Stimulated activated CD4-positive, alpha-beta T cell treated with anti-CD3 and anti-CD28 coated beads, Interleukin-1b, Interleukin-23, amount 100 ng/mL, for 1 hour (primary cell): ENCODE measurements at places on chromosomes 7 and 10.

- DNase-seq: no peak
These were observed 115.1 kb downstream of the PRKCQ start for GRCh38 chr10:6464862-6465430.

- DNase-seq: no peak
These were observed 26.8 kb downstream of the TACR2 start for GRCh38 chr10:69389827-69390490.

DNA sequence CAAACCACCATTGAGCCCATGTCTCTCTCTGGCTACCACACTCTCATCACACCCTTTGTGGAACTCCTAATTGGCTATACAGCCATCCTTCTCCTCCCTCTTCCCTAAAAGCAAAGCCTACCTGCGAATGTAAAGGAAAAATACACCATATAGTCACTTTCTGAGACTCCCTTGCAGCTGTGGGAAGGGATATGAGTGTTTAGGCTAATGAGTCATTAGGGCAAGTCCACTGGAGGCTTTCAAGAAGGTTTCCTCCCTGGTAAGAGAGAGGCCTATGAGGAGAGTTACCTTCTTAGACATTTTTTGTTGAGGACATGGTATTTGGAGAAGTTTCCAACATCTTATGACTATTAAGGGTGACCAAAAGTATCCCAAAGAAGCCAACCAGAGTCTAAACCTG, 4.1 kb upstream of the TMEM243 start:
- DNase-seq: no peak

DNA sequence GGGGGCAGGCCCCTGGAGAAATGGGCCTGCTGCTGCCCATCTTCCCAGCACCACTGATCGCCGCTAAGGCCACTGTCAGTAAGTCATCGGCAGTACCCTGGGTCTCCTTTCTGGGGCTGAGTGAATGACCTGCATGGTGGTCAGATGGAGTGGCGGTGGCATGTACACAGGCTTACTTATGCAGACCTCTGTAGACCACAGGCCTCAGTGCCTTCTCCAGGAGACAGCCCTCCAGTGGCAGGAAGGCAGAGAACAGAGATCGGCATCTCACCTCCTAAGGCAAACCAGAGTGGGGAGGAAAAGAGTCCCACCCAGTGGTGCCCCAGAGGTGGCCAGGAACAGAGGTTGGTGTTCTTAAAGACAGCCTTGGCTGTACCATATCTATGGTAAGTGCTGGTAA, 22.8 kb upstream of the LRRC4 start:
- DNase-seq: no peak

- DNase-seq: no peak
These were observed 1083.3 kb downstream of the CNTNAP2 start for GRCh38 chr7:147199868-147200267.

DNA sequence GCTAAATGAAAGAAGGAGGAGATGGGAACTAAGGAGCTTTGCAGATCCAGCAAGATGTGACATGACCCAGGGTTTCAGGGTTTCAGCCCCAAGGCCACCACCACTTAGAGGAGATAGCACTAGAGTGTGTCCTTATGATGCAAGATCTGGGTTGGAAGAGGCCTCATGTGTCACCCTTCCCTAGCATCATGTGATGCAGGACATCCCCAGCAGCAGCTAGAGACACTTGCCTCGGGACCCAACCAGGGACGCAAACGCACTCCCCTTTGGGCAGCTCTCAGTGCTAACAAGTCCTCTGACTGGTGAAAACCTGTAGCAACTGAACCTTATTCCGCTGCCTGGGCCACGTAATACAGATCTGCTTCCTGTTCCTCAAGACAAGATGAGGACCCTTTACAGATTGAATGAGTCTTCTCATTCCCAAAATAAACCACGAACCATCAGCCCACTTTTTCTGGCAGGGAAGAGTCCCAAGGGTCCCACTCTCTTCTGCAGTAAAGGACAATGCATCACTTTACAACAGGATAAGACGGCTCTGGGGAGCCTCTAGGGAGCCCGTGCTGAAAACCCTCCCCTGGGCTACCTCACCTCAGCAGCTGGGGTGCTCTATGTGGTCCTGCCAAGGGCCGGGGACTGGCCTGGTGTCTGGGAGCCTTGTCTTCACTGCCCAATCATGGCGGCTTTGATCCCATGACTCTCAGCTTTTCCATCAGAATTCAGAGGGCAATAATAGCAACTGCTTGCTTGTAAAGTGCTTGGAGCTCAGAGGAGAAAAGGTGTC, 44.8 kb upstream of the GDF10 start:
- no peak for DNase-seq

GRCh38 chr7:154566877-154567276, 436.0 kb downstream of the PAXIP1 start:
- DNase-seq: no peak

- no peak for DNase-seq
These were observed 49.1 kb upstream of the BTBD16 start for GRCh38 chr10:122221958-122222357.

DNA sequence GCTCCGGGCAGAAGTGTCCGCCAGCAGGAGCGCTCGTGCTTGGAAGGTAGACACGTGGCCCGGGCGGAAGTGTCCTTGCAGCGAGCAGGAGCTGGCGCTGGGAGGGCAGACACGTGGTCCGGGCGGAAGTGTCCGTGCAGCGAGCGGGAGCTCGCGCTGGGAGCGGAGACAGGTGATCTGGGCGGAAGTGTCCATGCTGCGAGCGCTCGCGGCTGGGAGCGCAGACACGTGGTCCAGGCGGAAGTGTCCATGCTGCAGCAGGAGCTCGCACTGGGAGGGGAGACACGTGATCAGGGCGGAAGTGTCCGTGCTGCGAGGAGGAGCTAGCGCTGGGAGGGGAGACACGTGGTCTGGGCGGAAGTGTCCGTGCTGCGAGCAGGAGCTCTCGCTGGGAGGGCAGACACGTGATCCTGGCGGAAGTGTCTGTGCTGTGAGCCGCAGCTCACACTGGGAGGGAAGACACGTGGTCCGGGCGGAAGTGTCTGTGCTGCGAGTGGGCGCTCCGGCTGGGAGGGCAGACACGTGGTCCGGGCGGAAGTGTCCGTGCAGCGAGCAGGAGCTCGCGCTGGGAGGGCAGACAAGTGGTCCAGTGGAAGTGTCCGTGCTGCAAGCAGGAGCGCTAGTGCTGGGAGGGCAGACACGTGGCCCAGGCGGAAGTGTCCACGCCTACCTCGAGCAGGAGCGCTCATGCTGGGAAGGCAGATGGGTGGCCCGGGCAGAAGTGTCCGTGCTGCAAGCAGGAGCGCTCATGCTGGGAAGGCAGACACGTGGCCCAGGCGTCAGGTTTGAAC, 41.1 kb upstream of the PRKAR1B start:
- DNase-seq: no peak

GRCh38 chr7:93964262-93964661, 39.9 kb downstream of the BET1 start:
- DNase-seq: no peak

DNA sequence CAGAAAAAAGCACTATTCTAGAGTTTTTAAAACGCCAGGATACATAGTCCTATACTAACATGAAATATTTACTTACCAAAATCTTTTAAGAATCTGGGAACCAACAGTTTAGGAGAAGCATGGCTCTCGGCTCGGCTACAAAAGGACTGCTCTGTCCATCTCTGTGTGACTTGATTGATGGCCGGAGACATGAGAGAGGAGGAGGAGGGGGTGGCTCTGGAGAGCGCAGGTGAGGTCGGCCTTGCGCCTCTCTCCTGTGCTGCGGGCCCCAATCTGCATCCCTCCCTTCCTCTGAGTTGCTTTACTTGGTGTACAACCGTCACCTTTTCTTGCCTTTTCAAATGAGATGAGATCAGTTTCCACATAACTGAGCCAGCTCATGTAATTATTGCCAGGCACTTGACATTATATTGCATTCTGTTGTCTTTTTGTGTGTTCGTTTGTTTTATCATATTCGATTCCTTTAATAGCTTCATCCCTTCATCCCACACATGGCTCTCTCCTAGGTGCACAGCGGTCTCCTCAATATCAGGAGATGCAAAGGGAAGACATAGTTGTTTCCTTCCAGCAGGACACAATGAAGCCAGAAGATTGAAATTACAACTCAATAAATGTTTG, 87.8 kb upstream of the KLF6 start:
- DNase-seq: no peak

DNA sequence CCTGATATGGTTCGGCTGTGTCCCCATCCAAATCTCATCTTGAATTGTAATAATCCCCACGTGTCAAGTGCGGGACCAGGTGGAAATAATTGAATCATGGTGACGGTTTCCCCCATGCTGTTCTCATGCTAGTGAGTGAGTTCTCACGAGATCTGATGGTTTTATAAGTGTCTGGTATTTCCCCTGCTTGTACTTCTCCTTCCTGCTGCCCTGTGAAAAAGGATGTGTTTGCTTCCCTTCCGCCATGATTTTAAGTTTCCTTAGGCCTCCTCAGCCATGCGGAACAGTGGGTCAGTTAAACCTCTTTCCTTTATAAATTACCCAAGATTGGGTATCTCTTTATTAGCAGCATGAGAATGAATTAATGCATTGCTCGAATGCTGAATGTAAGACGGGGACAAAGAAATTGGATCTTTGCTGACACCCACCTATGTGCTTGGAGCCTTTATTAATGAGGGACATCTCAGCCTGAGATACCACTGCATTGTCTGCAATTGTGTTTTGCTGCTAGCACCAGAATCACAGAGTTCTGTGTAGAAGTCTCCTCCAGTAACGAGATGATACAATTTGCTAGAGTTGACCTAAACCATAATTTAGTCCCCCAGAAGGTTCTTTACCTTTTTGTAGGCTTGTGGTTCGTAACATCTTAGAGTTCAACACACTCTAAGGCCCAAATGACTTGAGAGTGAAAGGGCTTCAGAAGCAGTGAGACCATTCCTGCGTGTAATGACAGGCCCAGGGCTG, 28.6 kb downstream of the SLC35B4 start:
- DNase-seq: no peak

DNA sequence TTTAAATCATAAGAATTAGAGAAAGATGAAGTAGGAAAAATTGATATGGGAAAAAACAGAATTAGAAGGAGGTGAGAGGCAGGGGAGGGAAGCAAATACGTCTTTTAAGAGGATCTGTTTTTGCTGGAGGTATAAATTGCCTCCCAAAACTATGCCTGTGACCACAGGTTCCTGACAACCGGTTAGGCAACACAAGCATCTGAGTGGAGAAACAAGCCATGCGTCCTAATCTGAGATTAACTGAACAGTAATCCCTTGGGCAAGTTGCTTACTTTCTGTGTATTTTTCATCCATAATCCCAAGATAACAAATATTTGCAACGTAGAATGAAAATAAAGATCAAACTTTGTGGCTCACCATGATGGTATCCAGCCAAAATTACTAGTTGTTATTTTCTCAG, 149.2 kb downstream of the C1GALT1 start:
- DNase-seq: no peak

DNA sequence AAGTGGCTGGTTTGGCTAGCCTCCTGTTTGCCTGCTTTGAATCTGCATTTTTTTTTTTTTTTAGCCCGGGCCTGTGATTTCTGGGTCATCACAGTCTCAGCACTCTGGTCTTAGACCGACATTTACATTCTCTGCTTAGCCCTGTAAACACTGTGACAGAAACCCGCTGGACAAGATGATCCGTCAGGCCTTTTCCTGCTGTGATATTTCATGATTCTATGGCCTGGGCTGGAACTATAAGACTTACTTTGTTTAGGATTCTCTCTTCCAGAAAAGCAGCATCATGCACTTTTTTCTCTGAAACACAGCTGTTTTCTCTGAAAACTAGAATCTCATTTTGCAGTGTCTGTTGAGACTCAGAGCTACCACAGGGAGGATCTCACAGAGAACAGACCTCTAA, 705.5 kb downstream of the GRID1 start:
- no peak for DNase-seq

- no peak for DNase-seq
These were observed 646.7 kb downstream of the PARD3 start for GRCh38 chr10:34168439-34168838.

GRCh38 chr10:5466451-5467206, 32.7 kb downstream of the CALML5 start:
- DNase-seq: no peak

GRCh38 chr7:37032258-37032601, 307.9 kb upstream of the AOAH start:
- no peak for DNase-seq

GRCh38 chr7:43018446-43018845, 86.3 kb downstream of the MRPL32 start:
- no peak for DNase-seq

- DNase-seq: no peak
These were observed 143.4 kb upstream of the LSM8 start for GRCh38 chr7:118040562-118040961.

- DNase-seq: no peak
These were observed 222.5 kb upstream of the CACNA2D1 start for GRCh38 chr7:82665966-82666507.

DNA sequence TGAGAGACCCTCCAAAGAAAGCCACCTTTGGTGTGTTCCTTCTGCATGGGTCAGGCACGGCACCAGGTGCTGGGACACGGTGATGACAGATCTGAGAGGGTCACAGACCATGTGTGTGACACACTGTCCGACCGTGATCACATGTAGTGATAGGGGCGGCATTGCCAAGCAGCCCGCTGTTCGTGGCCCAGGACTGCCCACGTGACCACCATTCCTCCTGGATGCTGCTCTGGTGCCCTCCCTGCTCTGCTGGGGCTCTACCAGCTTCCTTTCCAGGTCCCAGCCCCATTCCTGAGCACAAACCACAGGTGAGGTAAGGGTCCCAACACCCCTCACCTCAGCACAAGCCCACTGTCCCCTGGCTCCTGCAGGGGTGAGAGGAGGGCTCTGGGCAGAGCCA, 10.1 kb upstream of the SLC18A3 start:
- no peak for DNase-seq

DNA sequence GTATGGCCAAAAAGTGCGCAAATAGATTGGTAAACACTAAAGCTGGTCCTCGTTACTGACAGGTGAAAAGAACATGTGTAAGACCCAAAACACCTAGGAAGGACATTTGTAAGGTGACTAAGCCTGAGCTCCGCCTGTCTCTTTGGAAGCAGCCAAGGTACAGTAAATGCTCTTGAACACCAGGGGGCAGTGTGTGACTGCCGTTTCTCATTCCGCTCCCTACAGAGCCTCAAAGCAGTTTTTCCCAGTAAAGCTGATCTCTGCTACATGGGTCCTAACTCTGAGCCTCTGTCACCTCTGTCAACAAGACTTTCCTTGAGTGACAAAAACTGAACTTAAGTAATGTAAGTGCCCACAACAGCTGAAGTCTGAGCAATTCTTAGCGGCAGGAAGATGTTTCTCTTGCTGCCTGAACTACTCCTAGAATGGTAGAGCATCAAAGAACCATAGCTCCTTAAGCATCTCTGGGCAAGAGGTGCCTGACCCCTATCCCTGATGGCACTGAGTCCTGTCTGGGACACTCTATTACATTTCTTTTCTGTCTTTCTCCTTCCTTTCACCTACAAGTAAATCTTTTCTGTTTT, 238.0 kb upstream of the INHBA start:
- DNase-seq: peak; percentile 16
